ENCODE measurements at places on chromosomes 3 and 15.
A peak's percentile ranks its signal among the peaks of the same experiment; 100 is the strongest.

- DNase-seq = no peak
Observed at GRCh38 chr3:53040351-53040820, 5.5 kb downstream of the SFMBT1 start.

GRCh38 chr3:4825436-4826236 is 153.6 kb upstream of the BHLHE40 start:
- no peak for DNase-seq

- DNase-seq = no peak
Observed at GRCh38 chr3:66363148-66363547, 137.7 kb downstream of the LRIG1 start.

- no peak for DNase-seq
Observed at GRCh38 chr3:38327335-38328009, 19.1 kb upstream of the XYLB start.

GRCh38 chr3:65833761-65834505 is 204.8 kb downstream of the MAGI1 start:
- DNase-seq = no peak

DNA sequence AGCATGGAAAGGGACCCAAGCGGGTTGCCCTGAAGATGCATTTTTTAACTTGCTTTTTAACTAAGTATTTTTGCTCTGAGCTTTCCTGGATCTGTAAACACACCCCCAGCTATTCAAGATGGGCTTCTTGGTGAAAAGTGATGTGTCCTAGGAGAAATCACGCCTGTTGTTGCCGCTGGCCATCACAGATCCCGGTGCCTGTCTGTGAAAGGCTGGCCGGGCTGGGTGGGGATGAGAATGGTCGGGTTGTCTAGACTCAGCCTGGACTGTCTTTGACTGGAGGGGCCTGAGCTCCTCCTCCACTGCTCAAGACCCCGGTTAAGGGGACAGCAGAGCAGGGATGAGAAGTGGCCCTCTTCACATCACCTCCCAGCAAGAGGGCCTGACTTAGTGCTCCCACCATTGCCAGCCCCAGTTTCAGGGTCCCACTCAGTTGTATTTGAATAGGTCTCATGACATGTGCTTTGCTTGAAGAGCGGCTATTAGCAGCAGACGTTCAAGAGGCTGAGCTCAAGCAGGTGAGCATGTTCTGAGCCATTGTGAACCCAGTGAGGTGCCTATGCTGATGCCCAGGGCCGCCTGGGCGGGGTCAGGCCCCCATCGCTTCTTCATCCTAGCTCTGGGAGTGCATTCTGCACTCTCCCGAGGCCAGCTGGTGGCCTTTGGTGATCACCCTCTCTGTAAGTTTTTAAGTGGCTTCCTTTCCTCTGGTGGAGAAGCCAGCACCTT is 79.9 kb downstream of the IGF1R start:
- no peak for DNase-seq

GRCh38 chr15:92728266-92728665 is 72.7 kb upstream of the FAM174B start:
- no peak for DNase-seq

GRCh38 chr3:40310705-40311104 is 1.2 kb downstream of the EIF1B start:
- DNase-seq = no peak

GRCh38 chr3:65177960-65178376 is 490.2 kb upstream of the ADAMTS9 start:
- DNase-seq = no peak

- no peak for DNase-seq
Observed at GRCh38 chr3:171416061-171416460, 44.1 kb downstream of the TNIK start.

DNA sequence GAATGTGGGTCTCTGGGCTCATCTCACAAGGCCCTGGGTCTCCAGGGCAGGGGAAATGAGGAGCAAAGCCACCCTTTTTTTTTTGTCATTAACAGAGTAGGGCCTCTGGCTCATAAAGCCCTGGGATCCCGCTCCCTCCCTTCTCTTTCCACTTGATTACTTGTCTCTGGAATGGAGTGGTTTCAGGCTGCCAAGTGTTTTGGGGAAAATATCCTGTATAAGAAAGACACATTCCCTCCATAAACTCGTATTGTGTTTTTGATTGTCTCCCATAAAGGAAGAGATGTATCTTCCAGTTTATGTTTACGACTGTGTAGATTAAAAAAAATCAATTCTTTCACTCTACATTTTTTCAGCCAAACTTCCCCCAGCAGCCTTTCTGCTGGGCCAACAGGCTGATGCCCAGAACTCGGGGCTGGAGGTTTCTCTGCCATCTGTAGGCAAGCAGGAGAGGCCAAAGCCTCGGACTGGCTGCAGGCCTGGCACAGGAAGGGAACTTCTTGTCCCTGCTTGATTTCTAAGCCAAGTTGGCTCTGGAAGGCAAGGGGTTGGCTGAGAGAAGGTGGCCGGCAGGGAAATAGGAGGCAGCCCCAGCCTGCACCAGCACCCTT is 49.4 kb upstream of the INSYN1 start:
- DNase-seq = peak; percentile 55

DNA sequence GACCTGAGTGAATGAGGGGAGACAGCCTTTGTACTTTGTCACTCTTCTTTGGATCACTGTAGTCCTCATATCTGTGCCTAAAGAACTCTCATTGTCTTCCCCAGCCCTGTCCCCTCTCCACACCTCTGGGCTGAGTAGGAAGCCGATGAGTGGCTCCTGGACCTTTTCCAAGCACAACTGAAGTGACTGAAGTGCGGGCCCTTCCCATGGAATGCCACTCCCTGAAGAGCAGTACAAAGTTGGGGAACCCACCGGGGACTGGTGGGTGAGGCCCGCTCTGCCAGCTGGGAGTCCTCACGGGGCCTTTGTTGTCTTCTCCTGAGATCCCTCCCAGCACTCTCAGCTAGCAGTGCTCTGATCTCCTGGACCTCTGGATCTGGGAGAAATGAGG is 90.1 kb downstream of the AAGAB start:
- DNase-seq = no peak

DNA sequence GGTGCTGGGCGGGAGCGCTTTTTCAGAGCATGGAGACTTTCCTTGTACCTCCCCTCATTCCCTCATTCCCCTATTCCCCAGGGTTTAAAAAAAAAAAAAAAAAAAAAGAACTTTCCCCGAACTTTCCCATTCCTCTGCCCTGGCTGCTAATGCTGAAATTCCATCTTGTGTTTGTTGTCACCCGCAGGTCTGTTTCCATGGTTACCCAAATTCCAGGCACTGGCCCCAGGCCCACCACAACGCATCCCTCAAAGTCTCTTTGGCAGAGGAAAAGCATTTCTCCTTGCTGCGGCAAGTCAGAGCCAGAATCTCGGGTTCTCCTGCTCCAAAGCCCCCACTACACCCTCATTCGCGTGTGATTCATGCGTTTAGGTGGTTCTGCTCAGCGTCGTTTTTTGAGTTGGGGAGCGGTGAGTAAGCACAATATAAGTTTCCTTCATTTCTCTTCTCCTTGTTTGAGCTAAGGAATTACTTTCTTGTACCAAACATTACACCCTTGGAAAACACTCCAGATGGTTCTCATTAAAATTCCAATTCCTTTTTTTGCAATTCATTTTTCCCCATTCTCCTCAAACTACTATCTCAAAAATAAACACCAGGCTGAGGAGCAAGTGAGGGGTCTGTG is 21.6 kb downstream of the ANAPC13 start:
- no peak for DNase-seq

Measured in prostate gland (tissue), 2 donors.